ENCODE measurements at places on chromosomes 3 and 15.

- H3K27ac ChIP-seq, result no peak overlapping the region
- H3K4me3 ChIP-seq, result no peak overlapping the region
- no peaks in the 10 kb centered on the region for H3K36me3 ChIP-seq
- DNase-seq, result no peak
- no peaks in the 10 kb centered on the region for H3K4me1 ChIP-seq
Measured at GRCh38 chr3:108569336-108569735, 19.9 kb downstream of the CIP2A start.

- no peaks in the 10 kb centered on the region for H3K27me3 ChIP-seq
- H3K4me3 ChIP-seq, result no peak overlapping the region
- H3K4me1 ChIP-seq, result peaks cover 20% of the 10 kb centered on the region
Measured at GRCh38 chr3:190012784-190013183, 107.9 kb downstream of the P3H2 start.

DNA sequence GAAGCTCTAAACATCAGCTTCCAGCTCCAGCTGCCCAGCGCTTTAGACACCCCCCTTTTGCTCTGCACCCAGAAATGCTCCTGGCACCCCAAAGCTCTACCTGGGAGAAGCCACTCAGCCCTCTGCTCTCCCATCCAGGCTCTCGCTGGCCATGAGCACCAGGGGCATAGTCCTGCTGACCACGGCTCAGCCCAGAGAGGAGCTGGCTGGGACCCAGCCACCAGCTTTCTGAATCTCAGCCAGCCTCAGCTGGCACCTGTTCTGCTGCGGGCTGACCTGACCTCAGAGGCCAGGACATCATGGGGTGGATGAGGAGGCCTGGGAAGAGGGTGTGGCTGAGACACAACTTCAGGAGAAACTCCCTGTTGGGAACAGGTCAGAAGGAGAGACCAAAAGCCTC is 8.6 kb downstream of the NTRK3 start:
- no peaks in the 10 kb centered on the region for H3K36me3 ChIP-seq
- H3K4me3 ChIP-seq, result no peak overlapping the region
- no peak for DNase-seq
- H3K27me3 ChIP-seq, result no peaks in the 10 kb centered on the region

DNA sequence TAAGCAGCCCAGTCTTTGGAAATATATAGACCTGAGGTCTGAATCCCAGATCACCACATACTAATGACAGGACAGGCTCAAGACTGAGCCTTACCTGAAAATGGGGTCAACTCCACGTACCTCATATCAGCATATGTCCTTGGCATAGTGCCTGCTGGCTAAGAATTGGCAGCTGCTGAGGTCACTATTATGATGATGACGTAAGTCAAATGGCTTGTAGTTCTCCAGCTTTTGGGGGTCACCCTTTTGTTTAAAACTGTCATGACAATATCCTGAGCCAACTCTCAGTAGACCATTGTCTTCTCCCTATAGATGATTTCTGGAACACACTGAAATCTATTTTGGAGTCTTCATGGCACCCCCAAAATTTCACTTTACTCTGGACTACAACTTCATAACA is 16.8 kb upstream of the CADPS start:
- H3K4me1 ChIP-seq, result no peaks in the 10 kb centered on the region
- no peak overlapping the region for H3K4me3 ChIP-seq
- H3K27me3 ChIP-seq, result no peaks in the 10 kb centered on the region

DNA sequence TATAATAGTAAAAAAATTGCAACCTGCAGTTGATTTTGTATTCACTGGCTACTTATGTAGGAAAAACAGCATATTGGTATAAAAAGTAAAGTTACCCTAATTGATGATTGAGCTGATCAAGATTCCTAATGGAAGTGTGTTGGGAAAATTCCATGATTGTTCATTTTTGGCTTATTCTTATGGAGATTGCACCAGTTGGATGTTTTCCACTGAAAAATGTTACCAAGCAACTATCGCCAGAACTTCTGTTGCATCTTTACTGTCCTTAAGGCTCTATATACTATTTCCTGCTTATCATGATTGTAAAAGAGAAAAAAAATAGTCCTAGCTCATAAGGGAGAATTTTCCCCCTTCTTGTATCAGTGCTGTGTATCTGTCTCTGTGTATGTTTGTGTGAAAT is 48.6 kb downstream of the SLC25A26 start:
- H3K27ac ChIP-seq, result peak overlapping the region; percentile 69
- H3K36me3 ChIP-seq, result no peaks in the 10 kb centered on the region
- no peaks in the 10 kb centered on the region for H3K27me3 ChIP-seq
- H3K4me3 ChIP-seq, result no peak overlapping the region
- H3K4me1 ChIP-seq, result peaks cover 24% of the 10 kb centered on the region

- H3K27me3 ChIP-seq, result no peaks in the 10 kb centered on the region
- no peak overlapping the region for H3K27ac ChIP-seq
- H3K4me1 ChIP-seq, result peaks cover 5% of the 10 kb centered on the region
- H3K36me3 ChIP-seq, result peaks cover 11% of the 10 kb centered on the region
- peak; percentile 58 for DNase-seq
Measured at GRCh38 chr15:43775411-43775965, 1.3 kb downstream of the ELL3 start.

DNA sequence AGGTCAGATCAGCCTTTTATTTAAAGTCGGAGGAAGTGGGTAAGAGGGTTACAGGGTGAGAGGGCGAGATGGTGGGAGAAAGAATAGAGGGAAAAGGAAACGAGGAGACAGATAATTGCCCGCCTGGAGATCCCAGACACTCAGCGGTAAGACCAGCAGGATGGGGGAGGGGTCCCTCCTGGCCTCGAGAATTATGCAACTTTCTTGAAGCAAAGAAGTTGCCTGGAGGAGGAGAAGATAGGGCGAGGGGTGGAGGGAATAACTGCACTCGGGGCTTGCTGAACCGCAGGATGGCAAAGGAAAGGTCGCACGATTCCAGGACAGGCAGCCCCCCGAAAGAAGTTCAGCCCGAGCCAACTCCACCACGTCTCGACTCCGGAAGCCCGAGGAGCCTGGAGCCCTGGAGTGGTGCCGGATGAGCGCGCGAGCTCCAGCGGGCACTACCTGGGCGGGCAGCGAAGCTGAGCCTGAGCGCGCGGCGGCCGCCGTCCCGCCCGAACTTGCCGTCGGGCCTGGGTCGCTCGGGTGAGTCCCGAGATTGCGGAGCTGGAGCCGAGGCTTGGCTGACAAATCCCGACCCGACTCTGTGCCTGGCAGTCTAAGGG is 402 bp downstream of the WWTR1 start:
- peak overlapping the region; percentile 92 for H3K27ac ChIP-seq
- peaks cover 8% of the 10 kb centered on the region for H3K36me3 ChIP-seq
- peak overlapping the region; percentile 70 for H3K4me3 ChIP-seq
- H3K27me3 ChIP-seq, result no peaks in the 10 kb centered on the region

GRCh38 chr15:92636908-92637481 is 18.6 kb downstream of the FAM174B start:
- DNase-seq, result no peak
- no peak overlapping the region for H3K27ac ChIP-seq
- no peaks in the 10 kb centered on the region for H3K27me3 ChIP-seq
- H3K4me3 ChIP-seq, result no peak overlapping the region
- H3K4me1 ChIP-seq, result peaks cover 8% of the 10 kb centered on the region
- H3K36me3 ChIP-seq, result no peaks in the 10 kb centered on the region

- no peaks in the 10 kb centered on the region for H3K36me3 ChIP-seq
- DNase-seq, result peak; percentile 76
- H3K4me1 ChIP-seq, result peaks cover 9% of the 10 kb centered on the region
- no peak overlapping the region for H3K27ac ChIP-seq
Measured at GRCh38 chr15:87736401-87736800, 520.1 kb downstream of the NTRK3 start.

DNA sequence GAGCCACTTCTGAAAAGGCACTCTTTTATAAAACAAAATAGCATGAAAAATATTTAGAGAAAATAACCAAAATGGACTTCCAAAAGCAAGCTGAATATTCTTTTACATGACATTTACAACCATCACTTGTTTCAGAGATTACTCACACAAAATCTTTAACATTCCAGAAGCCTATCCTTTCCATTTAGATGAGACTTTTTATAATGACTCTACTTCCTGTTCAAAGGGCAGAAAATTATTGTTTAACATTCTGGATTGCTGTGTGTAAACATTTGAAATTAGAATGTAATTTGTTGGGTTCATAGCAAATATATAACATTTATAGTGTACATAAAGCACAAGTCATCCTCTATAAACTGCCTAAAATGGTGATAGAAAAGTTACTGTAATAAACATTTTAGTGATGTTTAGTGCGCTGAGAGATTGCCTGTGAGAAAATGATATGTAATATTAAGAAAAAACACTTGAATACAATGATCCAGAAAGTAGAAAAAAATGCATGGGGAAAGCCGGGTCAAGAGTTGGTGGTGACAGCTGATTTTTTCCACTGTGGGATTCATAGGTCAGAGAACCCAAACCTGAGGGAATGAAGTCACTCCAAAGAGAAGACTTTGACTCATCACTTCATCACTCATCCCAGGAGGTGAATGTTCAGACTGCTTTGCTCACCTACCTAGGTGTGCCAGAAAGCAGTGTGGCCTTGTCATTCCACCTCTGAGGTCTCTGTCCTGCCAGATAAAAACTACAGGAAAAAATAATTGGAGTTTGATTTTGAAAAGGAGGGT is 305.8 kb downstream of the ARPP21 start:
- peaks cover 5% of the 10 kb centered on the region for H3K4me1 ChIP-seq
- no peaks in the 10 kb centered on the region for H3K27me3 ChIP-seq
- DNase-seq, result peak; percentile 51

DNA sequence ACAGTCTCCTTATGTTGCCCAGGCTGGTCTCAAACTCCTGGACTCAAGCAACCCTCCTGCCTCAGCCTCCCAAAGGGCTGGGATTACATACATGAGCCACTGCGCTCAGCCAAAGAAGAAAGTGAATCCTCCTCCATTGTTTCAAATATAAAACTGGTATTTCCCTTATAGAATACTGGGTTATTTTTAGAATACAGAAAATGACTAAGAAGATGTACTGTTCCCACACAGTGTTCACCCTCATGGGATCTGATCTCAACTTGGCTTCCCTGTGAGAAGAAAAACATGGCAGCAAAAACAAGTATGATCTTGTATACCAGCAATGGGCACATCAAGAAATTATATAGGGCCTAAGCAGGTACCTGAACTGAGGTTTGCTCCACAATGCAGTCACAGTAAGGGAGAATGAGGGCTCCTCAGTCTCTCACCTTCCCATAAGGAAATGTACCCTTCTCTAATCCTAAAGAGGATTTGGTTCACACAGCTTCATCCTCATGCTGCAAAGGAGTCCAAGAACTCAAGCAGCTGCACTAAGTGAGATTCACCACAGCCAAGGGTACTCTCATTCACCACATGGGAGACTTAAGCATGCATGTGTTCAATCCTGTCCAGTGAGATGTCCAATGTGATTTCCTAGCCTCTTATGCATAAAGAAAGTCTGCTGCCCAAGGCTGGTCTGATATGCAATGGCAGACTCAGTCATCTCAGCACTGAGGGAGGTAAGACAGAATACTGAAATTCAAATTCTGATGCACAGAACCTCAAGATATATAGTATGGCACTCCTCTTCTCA is 25.8 kb downstream of the USP4 start:
- no peak overlapping the region for H3K27ac ChIP-seq
- H3K27me3 ChIP-seq, result no peaks in the 10 kb centered on the region
- no peaks in the 10 kb centered on the region for H3K4me1 ChIP-seq
- no peak overlapping the region for H3K4me3 ChIP-seq
- H3K36me3 ChIP-seq, result peaks cover 49% of the 10 kb centered on the region

- H3K27me3 ChIP-seq, result no peaks in the 10 kb centered on the region
- no peaks in the 10 kb centered on the region for H3K4me1 ChIP-seq
- H3K27ac ChIP-seq, result no peak overlapping the region
- DNase-seq, result no peak
- H3K4me3 ChIP-seq, result no peak overlapping the region
- no peaks in the 10 kb centered on the region for H3K36me3 ChIP-seq
Measured at GRCh38 chr15:44188795-44189194, 6.3 kb downstream of the FRMD5 start.

DNA sequence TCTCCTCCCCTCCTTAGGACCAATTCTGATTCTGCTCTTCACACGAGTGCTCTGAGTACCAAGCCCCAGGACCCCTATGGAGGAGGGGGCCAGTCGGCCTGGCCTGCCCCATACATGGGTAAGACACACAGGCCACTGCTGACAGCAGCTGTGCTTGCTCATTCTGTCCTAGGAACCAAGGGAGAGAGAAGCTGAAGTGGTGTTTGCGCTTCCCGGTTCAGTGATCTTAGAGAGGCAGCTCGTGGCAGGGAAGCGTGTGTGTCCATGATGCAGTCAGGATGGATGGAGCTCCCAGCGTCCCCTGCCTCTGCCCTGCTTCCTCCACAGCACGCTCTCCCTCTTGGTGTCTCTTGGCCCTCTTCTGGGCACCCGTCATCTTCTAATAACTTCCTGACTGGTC is 77.6 kb downstream of the CRTC3 start:
- no peak overlapping the region for H3K4me3 ChIP-seq
- H3K27ac ChIP-seq, result no peak overlapping the region
- H3K36me3 ChIP-seq, result peaks cover 35% of the 10 kb centered on the region
- no peaks in the 10 kb centered on the region for H3K27me3 ChIP-seq
- DNase-seq, result no peak
- peaks cover 15% of the 10 kb centered on the region for H3K4me1 ChIP-seq

GRCh38 chr3:137988152-137988551 is 21.8 kb upstream of the CLDN18 start:
- no peaks in the 10 kb centered on the region for H3K27me3 ChIP-seq
- H3K36me3 ChIP-seq, result no peaks in the 10 kb centered on the region
- H3K4me3 ChIP-seq, result no peak overlapping the region
- H3K4me1 ChIP-seq, result no peaks in the 10 kb centered on the region

DNA sequence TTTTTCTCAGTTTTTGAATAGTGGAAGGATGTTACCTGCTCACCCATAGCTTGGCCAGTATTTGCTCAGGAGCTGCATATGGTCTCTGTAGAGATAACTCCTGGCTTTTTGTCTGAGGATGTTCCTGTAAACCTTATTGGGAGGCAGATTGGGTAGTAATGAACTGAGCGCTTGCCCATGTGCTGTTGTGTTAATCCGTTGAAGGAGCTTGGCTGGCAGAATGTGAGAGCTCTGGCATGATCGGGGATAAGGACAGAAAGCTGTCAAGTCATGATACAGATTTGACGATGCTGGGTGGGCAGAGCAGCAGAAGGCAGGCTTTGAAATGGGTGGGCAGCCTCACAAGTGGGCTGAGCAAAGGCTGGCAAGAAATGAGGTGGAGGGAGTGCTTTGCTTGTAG is 27.4 kb downstream of the SH3GL3 start:
- H3K4me1 ChIP-seq, result no peaks in the 10 kb centered on the region
- H3K27ac ChIP-seq, result no peak overlapping the region

- no peak overlapping the region for H3K27ac ChIP-seq
- no peak for DNase-seq
- no peaks in the 10 kb centered on the region for H3K27me3 ChIP-seq
- no peaks in the 10 kb centered on the region for H3K36me3 ChIP-seq
- H3K4me3 ChIP-seq, result no peak overlapping the region
Measured at GRCh38 chr15:88656760-88657221, 18.0 kb downstream of the ISG20 start.

DNA sequence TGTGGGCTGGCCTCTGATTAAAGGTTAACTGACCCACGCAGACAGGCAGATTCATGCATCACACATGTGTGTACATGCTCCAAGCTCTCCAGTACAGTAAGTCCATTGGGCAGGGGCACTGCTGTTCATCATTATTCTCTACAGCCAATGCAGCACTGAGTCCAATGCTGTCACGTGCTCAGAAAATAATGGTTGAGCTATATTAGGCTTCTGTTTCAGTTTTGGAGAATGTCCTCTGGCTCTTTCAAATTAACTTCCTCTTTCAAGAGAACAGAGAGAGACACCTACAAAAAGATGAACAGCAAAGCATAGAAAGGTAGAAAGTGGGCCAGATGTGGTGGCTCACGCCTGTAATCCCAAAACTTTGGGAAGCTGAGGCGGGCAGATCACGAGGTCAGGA is 202.6 kb downstream of the MEX3B start:
- H3K4me3 ChIP-seq, result no peak overlapping the region
- no peaks in the 10 kb centered on the region for H3K36me3 ChIP-seq
- no peak overlapping the region for H3K27ac ChIP-seq
